ENCODE measurements at places on chromosomes 13 and 19.

GRCh38 chr19:41325947-41326706, 16.2 kb downstream of the CCDC97 start:
- peak; percentile 67 for DNase-seq

GRCh38 chr13:59043016-59043415, 1120.7 kb downstream of the DIAPH3 start:
- no peak for DNase-seq

- no peak for DNase-seq
Observed at GRCh38 chr13:51768378-51768921, 35.5 kb downstream of the DHRS12 start.

DNA sequence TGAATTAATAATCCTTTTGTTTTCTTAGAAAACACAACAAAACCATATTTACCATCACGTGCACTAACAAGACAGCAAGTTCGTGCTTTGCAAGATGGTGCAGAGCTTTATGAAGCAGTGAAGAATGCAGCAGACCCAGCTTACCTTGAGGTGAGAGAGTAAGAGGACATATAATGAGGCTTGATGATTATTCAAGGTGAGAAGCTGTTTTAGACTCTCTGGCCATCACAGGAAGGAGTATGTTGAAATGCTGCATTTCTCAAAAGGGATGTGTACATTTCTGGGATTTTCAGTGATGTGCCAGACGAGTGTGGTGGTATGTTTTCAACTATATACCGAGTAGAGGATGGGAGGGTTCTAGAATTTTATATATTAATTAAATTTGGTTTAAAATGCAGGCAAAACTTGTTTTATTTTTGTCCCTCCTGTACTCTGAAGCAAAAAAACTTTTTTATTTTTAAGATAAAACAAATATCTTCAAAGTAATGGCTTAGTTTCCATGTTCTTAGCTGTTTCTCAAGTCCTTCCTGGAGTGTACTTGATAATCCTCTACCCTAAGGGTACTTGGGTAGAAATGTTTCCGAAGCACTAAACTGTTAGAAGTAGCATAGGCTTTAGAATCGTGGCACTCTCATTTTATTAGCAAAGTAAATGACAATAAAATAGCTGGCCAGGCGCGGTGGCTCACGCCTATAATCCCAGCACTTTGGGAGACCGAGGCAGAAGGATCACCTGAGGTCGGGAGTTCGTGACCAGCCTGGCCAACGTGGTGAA, 51.1 kb downstream of the N4BP2L1 start:
- no peak for DNase-seq

DNA sequence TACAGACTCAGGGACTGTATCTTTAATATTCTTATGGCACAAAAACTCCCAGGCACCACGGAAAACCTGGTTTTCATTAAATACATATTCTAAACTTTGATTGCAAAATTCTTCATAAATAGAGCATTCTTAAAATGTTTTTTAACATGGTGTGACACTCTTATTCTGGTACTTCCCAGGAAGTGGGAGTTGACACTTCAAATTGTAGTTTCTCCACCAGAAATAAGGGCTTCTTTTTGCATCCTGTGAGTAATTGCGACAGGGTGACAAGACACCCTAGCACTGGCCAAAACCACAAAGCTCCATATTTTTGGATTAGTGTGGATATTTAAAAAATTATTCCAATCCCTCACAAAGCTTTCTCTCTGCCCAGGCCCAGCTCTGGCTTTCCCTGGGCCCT, 43.6 kb upstream of the MTIF3 start:
- no peak for DNase-seq

DNA sequence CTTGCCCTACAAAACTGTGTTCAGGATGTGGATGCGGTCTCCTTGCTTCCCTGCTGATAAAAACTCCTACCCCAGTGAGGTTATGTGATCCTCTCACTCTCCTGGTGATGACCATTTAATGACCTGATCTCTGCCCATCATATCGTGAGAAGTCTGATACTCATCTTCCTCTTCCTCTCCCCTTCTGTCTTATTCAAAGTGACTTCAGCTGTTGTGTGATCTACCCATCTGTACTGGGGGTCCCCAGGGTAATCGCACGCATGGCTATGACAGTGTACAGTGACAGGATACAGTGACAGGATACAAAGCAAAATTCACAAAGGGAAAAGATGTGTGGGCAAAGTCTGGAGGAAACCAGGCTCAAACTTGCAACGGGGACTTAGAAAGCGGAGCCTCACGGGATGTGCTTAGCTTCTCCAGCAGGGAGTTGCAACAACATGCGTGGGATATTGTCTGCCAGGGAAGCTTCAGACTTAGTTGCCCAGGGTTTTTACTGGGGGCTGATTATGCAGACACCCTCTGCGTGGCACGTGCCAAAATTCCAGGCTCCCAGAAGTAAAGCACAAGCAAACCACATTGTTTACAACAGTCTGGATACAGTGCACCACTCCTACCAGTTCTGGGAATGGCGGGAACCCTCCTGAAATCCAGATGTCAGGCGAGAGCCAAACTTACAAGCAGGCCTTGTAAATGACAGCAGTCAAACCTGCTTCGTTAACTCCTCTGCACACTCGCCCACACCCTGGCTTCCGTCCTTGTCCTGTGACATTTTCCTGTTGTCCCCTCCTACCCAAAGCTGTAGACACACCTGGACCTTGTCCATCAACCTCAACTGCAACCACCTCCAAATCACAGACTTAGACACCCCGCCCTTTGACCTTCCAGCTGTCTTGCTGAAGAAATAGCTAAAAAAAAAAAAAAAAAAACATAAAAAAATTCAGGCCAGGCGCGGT, 18.0 kb upstream of the GARRE1 start:
- DNase-seq: no peak

GRCh38 chr19:54731191-54731590, 6.9 kb downstream of the KIR3DL3 start:
- no peak for DNase-seq

DNA sequence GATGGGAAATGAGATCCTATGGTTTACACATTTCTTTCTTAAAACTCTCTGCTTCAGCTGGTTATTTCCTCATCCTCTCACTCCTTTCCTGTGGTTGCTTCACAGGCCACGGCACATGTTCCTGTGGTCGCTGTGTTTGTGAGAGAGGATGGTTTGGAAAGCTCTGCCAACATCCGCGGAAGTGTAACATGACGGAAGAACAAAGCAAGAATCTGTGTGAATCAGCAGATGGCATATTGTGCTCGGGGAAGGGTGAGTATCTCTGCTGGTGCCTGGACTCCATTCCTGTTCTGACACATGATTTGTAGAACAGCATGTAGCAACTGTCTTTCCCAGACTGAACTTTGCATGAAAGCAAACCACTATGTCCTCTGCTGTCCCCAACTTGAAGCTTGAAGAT, 254.2 kb downstream of the ITGBL1 start:
- DNase-seq: no peak

GRCh38 chr13:39036212-39036611, 1.7 kb downstream of the PROSER1 start:
- DNase-seq: no peak

DNA sequence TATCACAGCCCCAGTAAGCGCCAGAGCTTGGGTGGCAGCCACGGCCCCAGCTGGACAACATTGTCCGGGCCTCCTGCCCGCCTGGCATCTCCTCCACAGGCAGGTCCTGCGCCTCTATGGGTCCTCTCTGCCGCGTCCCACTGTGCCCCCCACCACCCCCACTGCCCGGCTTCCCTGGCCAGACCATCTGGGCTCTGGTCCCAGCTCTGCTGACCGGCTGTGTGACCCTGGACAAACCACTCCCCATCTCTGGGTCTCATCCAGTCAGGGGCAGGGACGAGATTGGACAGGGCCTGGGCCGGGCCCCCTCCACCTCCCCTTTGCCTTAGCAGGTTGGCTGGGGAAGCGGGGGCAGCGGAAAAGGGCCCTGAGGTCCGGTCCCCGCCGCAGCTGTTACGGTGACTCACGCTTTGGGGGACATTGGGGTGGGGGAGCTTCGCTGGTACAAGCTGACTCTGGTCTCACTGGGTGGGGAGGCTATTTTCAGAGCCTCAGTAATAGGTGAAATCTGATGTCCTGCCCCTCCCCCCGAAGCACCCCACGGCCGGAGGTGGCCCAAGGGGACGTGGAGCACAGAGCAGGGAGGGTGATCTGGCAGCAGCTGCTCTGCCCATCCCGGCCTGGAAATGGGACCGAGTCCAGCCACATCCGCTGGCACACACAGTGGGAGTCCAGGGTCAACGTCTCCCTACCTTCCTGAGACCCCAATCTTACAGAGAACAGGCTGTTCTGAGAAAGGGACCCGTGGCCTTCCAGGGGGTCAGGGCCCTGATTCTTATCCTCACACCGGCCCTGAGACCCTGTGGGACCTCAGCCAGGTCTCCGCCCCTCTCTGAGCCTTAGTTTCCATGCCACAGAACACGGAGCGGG, 9.1 kb downstream of the NFIC start:
- DNase-seq: no peak

- DNase-seq: no peak
Observed at GRCh38 chr19:10408511-10409283, 5.4 kb upstream of the CDC37 start.

DNA sequence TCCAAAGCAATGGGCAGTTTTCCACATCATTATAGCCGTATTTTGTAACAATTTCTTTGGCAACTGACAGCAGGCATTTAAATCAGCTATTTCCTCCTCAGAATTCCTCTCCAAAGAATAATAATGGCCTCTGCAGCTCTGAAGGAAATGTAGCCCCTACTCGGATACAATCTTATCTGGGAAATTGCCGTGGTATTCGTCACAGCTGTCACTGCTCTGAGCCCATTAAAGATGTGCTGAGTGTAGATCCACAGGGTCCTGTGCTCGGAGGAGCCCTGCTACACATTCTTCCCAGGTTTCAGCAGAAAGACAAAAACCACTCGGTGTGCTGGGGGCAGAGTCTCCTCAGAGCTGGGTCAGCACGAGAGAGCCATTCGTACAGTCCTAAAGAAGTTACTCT, 33.1 kb downstream of the MZT1 start:
- no peak for DNase-seq

DNA sequence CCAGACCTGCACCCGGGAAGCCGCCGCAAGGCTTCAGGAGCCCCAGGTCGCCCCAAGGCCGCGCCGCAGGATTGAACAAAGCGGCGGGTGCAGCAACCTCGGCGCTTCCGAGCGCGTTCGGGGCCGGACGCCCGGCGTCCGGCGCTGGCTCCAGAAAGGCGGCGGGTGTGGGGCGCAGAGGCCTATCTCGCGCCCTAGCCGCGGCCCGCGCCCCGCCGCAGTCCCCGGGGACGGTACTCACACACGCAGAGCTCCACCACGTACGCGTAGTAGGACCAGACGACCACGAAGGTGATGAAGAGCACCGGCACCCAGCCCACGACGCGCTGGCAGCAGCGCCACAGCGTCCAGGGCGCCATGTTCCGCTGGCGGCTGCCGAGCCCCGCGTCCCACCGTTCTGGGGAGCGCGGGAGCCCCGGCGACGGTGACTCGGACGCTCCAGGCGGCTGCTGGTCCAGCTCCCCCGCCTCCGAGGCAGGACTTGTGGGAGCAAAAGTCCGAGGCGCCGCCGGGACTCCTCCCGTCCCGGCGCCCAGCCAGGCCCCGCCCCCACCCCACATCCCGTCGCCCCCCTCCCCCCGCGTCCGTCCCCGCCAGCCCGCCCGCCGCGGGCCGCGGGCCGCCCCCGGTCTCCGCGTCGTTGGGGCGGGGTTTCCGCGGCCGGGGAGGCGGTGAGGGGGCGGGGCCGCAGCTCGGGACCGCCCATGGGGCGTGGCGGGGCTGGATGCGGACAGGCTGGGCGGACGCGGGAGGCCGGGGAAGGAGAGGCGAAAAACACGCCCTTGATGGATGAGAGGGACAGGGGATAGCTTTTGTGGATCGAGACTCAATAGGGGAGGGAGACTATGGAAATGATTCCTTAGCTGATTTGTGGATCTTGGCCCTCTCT, at the start of gene ZDHHC20:
TSS of gene ZDHHC20 (minus strand) at position 491 of the 889 bp plus-strand sequence. CDS start at position 359, 132 bp downstream.
- no peak for DNase-seq

GRCh38 chr13:22095794-22096193, 424.9 kb downstream of the FGF9 start:
- no peak for DNase-seq

GRCh38 chr13:84588023-84588422, 705.7 kb upstream of the SLITRK1 start:
- no peak for DNase-seq

DNA sequence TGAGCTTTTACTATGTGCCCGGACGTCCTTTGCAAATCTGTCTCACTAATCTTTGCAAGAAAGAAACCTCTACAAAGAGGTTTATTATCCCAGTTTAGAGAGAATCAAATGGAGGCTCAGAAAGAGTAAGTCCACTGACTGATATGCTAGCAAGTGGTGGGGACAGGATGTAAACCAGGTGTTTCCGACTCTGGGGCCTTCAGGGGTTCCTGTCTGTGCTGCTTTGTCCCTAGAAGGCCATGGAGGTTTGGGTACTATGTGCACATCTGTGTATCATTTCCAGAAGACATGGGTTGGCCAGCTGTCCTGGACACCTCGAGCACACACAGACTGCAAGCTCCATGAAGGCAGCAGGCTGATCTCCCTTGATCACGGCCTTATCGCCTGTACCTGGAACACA, 1.2 kb upstream of the KPTN start:
- DNase-seq: no peak

DNA sequence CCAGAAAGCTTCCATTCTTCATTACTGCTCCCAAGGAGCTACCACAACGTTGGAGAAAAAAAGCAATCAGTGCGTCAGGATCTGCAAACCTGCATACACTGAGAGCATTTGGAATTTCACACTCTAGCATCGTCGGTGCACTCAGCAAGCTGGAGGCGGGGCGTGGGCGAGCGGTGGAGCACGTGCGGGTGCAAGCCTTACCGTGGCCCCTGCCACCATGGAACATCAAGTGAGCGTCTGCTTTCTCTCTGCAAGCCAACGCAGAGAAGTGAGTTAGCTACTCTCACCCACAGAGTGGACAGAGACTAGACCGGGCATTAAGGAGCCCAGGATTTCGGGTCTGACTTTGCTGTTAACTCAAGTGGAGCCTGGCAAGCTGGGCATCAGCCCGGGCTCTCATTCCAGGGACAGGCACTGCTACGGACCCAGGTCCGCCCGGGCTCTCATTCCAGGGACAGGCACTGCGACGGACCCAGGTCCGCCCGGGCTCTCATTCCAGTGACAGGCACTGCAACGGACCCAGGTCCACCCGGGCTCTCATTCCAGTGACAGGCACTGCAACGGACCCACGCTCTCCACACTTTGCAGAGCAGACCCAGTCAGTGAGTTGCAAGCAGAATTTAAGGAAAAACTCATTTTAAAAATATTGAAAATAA, 124.1 kb upstream of the SPACA7 start:
- DNase-seq: no peak

- DNase-seq: no peak
Observed at GRCh38 chr19:46963093-46963734, 56.4 kb upstream of the NPAS1 start.
